ENCODE measurements at places on chromosomes 5 and 9.

DNA sequence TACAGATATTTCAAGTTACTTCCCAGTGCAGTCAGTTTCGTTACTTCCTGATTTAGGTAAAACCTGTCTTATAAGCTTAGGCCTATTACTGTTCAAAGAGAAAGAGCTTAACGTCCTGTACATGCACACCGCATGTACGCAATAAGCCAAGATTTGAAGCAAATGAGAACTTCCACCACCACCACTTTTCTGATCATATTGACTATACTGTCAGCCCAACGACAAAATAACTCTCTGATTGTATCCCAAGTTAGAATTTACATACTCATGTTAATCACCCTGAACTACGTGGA, 5.1 kb downstream of the NFIB start:
- no peak for DNase-seq

- DNase-seq, result peak; percentile 25
These were observed 77.1 kb upstream of the SUSD1 start for GRCh38 chr9:112252194-112252593.

- no peak for DNase-seq
These were observed 36.4 kb downstream of the ETF1 start for GRCh38 chr5:138506370-138507306.

- DNase-seq, result no peak
These were observed 214.9 kb upstream of the IL12B start for GRCh38 chr5:159545156-159545555.

- DNase-seq, result peak; percentile 60
These were observed at the start of gene PLPP7 for GRCh38 chr9:131289301-131290035. PLPP7 (plus strand) TSS chr9:131289723; CDS start chr9:131289998, 275 bp downstream.

DNA sequence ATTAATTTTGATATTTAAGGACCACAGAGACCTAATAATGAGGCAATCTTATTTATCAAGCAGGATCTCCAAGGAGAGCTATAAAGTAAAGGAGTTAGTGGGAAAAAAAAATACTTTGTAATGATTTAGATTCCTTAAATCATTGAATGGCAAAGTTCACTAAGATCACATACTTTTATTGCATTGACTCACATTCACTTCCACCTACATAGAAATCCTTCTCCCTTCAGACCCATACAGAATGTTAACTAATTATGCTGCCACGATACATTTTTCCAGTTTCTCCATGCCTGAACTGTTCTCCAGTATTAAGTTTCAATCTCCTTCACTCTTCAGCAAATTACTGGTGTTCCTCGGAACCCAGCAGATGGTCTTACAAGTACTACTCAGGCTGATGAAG, 388.7 kb downstream of the EFNA5 start:
- peak; percentile 26 for DNase-seq

DNA sequence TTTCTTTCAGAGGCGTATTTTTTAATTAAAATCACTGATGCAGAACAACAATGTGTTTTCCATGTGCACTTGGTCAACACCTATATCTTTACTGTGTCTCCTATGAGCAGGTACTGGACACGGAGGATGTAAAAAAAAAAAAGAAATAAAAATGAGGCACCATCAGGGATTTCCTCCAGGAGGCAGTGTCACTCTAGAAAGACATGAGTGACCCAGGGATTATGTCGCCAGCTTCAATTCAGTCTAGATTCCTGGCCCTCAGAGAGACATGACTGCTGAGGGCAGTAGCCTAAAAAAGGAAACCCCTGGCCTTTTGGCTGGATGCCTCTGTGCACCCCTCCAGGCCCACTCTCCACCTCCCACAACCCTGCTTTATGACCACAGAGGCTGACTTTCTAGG, 18.3 kb upstream of the IL33 start:
- peak; percentile 9 for DNase-seq

- DNase-seq, result no peak
These were observed 5.2 kb downstream of the GLIPR2 start for GRCh38 chr9:36141761-36142160.

GRCh38 chr9:81848472-81848871, 79.8 kb upstream of the SPATA31D4 start:
- peak; percentile 51 for DNase-seq

- DNase-seq, result no peak
These were observed 662.0 kb downstream of the TLR4 start for GRCh38 chr9:118366228-118366627.

GRCh38 chr5:160311491-160312133, 752 bp downstream of the CCNJL start:
- DNase-seq, result peak; percentile 12

GRCh38 chr5:72372331-72372730, 52.2 kb downstream of the PTCD2 start:
- no peak for DNase-seq

GRCh38 chr9:134373269-134373668, 47.0 kb downstream of the RXRA start:
- no peak for DNase-seq

DNA sequence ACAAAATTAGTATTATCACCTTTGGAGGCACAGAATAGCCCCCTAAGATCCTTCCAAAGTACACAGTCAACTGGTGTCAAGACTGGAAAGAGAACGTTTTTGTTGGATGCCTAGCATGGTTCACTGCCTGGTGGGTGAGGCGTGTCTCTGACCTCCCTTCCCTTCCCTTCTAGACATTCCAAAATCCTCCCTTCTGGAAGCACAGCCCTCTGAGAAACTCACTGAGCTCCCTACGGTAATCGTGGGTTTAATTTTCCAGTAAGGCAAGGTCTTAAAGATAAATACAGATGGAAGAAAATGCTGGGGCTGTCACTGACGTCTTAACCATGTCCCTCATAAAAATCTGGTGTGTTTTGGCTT, 138.8 kb downstream of the LIFR start:
- DNase-seq, result no peak

DNA sequence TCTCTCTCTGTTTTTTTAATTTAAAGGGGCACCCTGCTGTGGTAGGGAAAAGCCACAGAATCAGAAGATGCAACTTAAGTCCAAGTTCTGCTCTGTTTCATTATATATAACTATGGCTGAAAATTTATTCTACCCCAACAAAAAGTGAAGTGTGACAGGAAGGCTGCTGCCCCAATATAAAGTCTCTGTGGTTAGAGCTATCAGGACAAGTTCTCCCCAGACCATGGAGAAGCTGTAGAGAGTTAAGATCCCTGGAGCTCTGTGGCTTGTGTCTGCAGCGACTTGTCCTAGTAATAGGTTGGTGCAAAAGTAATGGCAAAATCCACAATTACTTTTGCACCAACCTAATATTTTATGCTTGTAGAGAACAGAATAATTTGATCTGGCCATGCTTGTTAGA, 250.9 kb downstream of the PSAT1 start:
- no peak for DNase-seq

DNA sequence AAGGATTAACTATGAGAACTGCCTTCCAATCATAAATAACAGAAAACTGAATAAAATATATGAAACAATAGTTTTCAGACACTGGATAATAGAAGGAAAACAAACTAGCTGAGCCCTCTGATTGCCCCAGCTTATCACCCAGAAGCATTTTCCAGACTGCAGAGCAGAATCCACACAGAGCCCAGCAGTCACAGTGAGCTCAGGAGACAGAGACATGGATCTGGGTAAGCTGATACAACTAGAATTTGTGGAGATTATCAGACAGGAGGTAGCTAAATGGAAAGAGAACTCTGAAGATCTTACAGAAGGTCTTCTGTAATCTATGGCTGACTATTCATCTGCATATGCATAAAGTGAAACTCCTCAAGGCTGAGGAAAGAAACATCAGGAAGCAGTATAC, 128.8 kb downstream of the NR2F1-AS1 start:
- DNase-seq, result no peak

GRCh38 chr5:172801179-172801671, 30.2 kb upstream of the DUSP1 start:
- peak; percentile 98 for DNase-seq

DNA sequence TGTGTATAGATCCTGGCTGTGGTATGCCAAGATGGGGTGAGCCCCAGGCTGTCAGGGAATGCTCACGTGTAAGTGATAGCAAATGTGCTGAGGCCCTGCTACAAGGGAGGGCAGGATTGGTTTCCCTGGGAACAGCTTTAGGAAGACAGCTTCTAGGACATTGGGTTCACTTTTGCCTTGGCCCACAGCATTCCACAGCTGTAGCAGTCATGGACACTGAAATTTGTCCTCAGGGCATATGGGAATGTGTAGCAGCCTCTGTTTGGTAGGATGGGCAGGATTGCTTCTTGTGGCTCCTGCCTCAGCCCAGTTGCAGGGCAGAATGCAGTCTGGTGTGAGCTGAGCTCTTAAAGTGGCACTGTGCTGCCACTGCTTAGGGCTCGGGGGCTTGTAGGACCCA, 1061.7 kb upstream of the WWC1 start:
- DNase-seq, result no peak

DNA sequence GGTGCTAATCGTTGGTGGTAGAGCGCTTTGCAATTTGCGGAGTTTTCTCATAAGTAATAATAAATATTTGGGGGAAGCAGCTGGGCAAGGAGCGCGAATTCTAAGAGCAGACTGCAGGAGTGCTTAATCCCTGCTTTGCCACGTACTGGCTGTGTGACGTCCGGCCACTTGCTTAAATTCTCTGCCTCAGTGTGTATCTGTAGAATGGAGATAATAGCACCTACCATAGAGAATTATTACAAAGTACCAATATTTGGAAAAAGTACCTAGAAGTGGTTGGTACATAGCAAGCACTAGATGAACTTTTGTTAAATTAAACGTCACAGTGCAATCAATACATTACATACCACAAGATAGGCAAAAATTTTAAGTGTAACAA, 598 bp upstream of the TMED7 start:
- no peak for DNase-seq

GRCh38 chr5:148793261-148793660, 33.1 kb upstream of the ADRB2 start:
- no peak for DNase-seq

- no peak for DNase-seq
These were observed 290.2 kb downstream of the DMRT2 start for GRCh38 chr9:1340390-1340789.

Measured in ELR (cell line).